Amniotic epithelial cell (primary cell): ENCODE measurements at places on chromosomes 7 and 10.

GRCh38 chr10:126270111-126270510, 118.2 kb downstream of the ADAM12 start:
- DNase-seq: peak; percentile 95

GRCh38 chr7:117803476-117803875, 69.8 kb downstream of the CTTNBP2 start:
- no peak for DNase-seq

- DNase-seq: no peak
Measured at GRCh38 chr7:140723006-140723405, 26.5 kb downstream of the NDUFB2 start.

GRCh38 chr7:116354546-116355423, 144.4 kb downstream of the TES start:
- peak; percentile 100 for DNase-seq

GRCh38 chr10:50610368-50610767, 13.4 kb downstream of the SGMS1 start:
- no peak for DNase-seq

- DNase-seq: peak; percentile 31
Measured at GRCh38 chr7:154960063-154960790, 42.7 kb downstream of the PAXIP1 start.

DNA sequence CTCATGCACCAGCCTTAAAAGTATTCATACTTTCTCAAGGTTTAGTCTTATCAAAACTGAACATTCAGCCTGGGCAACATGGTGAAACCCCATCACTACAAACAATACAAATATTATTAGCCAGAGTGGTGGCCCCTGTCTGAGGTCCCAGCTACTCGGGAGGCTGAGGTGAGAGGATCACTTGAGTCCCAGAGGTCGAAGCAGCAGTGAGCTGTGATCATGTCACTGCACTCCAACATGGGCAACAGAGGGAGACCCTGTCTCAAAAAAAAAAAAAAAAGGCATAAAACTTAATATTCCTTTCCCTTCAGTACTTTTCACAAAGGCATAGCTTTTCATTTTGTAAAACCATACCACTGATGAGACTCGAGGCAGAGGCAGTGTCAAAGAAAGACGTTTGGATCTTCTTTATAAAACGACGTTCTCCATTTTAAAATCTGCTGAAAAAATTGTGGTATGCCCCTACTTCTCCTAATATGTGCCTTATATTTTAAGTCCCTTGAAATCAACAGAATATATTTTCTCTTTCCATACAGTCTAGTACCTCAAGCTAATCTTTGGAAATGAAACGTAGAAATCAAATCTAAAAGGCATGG, 1.9 kb downstream of the NSUN6 start:
- DNase-seq: no peak

GRCh38 chr10:63268149-63268797, 135.1 kb downstream of the NRBF2 start:
- DNase-seq: peak; percentile 51

GRCh38 chr10:126163506-126163905, 224.8 kb downstream of the ADAM12 start:
- DNase-seq: no peak

- peak; percentile 79 for DNase-seq
Measured at GRCh38 chr7:74355091-74355490, 65.9 kb downstream of the CLIP2 start.

GRCh38 chr10:48476279-48476982, 128.4 kb downstream of the ARHGAP22 start:
- DNase-seq: no peak

GRCh38 chr10:42830237-42830636, 47.6 kb downstream of the BMS1 start:
- DNase-seq: no peak

DNA sequence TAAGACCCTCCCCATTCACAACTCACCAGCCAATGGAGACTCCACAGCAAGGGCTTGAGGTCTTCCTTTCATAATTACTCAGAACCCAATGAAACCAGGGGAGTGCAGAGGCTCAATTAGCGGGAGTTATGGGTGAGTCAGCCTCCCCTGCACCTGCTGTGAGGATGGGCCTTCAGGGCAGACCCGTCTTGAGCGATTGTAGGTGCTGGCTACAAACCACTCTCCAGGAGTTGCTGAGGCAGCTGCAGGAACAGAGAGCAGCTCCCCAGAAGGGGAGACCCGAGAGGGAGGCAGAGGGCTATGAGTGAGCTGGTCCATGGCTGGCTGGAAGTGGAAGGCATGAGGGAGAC, 58.5 kb upstream of the SORCS3 start:
- no peak for DNase-seq

DNA sequence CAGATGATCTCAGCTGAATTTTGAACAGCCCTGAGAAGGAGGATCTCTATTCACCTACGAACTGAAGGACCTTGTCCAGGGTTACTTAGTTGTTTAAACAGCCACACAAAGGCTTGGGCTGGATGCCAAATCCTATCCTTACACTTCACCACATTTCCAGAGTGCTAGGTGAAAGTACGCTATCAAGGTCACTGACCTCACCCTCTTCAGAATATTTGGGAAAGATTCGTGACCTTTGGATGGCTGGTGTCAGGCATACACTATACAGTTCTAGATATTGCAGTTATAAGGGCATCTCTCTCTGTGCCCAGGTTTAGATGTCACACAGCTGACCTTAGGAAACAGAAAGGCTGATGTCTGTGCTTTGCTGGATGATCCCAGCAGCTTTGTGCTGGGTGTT, 61.2 kb upstream of the ABLIM1 start:
- no peak for DNase-seq

DNA sequence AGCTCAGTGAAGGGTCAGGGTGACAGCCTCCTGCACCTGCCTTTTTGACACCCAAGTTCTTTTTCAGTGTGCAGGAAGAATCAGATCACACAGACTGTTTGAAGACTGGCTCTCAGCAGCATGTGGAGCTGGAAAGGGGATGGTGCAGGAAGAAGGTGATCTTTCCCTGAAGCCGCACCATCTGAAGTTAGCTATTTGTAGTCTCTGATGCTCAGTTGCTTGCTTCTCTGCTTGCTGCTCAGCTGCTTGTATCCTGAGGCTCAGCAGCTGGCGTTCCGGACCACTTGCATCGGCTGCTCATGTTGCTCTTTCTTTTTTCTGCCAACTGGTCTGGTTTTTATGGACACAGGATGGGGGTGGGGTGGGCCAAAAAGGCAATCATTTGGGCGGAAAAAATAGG, 15.8 kb upstream of the DNMBP start:
- DNase-seq: no peak

DNA sequence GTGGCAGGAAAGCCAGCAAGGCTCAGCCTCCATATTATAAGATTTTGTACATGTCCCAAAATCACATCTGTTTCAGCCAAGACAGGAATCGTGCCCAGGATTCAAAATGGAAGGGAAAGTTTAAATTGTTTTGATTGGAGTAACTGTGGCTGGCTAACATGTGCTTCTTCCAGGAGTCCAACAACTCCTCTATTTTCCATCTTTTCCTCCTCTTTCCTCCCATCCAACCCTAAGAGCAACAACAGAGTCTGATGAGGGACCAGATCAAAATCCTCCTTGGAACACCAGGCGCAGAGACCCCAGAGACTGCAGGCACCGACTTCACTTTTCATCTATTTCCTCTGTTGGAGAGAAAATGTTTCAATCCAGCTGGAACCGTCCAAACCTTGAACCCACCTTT, 36.0 kb upstream of the SVIL start:
- DNase-seq: no peak

DNA sequence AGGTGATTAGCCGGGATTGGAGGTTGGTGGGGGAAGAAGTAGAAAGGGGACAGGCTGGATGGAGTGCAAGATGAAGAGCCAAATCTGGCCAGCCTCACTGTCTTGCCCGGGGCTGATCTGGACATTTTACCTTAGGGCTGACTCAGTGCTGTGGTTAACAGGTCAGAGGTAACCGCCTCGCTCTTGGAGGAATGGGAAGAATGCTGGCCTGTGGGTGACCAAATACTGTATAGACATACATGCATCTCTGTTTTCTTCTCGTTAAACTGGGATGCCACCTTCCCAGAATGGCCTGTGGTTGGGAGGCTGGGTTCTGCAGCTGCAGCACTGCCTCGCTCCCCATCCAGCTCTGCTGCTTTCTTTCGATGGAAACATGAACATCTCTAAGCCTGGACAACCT, 120.0 kb downstream of the SEC23IP start:
- DNase-seq: peak; percentile 3

DNA sequence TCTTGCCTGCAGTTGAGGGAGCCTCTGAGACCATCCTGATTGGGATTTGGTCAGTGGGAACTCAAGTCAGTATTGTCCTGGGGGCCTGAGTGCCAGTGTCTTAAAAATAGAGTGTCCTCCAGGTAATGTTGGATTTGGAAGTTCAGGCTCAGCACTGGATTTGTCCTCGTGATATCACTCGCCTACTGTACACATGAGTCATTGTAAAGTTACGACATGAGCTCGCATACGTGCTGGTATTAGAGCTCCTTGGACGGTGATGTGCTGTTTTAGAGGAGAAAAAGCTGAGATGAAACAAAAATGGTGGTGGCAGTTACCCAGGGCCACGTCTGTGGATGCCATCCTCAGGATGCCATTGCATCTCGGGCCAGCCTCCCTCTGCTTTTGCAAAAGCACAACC, 78.2 kb downstream of the MGMT start:
- peak; percentile 74 for DNase-seq

DNA sequence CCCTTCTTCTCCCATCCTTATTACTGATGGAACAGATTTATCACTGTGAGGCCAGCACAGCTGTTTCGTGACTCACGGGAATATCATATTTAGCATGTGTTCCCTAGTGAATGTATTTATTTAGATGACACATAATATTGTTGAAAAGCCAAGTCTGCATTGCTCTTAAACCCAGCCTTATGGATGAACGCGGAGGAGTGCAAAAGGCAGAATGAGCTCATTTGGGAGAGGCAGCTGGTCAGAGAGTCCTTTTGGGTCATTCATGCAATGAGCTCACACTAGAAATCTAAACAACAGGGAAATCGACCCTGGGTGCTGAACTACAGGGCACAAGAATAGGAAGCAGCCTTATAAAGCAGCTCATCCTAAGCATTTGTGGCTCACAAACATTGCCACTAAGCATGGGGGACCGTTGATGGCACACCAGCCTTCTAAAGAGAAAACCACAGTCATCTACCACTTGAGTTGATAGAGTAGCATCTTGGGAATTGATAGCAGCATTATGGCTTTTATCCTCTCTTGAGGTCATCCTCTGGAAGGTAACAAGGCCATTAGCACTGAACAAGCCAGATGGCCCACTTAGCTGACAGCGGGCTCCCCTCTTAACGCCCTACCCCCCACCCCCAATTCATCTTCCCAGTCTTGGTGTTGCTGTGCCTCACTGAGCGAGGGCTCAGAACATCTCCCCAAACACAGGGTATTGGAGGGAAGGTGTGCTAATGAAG, 32.9 kb upstream of the SDK1 start:
- peak; percentile 96 for DNase-seq

DNA sequence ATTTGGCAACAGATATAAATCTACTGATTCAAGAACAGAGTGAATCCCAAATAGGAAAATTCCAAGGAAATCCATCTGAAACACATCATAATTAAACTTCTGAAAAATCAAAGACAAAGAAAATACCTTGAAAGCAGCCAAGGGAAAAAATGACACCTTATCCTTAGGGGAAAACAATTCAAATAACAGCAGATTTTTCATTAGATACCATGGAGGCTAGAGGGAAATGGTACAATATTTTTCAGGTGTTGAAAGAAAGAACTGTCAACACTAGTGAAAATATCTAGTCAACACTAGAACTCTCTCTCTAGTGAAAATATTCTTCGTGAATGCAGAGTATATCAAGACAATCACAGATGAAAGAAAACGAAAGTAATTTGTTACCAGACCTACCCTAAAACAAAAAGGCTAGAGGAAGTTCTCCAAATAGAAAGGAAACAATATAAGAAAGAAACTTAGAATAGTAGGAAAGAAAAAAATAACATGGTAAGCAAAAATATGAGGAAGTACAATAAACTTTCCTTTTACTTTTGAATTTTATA, 5.7 kb upstream of the FAM241B start:
- no peak for DNase-seq

GRCh38 chr10:23031318-23031717, 64.1 kb upstream of the MSRB2 start:
- no peak for DNase-seq

DNA sequence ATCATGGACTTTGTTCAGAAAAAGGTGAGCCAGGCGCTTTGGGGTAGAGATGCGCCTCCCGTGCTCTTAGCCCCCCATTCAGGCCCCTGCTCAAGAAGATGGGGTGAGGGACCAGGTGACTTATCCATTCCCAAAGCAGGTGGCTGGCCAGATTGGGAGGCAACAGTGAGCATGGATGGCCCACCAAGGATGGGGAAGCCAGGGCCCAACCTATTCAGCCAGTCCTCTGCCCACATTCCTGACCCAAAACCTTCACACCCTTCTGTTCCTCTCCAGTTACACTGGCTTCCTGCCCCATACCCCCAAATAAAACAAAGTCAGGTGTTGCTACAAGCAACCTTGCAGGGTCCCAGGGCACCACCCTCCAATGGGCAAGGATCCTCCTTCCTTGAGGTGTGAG, 44.4 kb downstream of the TSPAN15 start:
- no peak for DNase-seq

DNA sequence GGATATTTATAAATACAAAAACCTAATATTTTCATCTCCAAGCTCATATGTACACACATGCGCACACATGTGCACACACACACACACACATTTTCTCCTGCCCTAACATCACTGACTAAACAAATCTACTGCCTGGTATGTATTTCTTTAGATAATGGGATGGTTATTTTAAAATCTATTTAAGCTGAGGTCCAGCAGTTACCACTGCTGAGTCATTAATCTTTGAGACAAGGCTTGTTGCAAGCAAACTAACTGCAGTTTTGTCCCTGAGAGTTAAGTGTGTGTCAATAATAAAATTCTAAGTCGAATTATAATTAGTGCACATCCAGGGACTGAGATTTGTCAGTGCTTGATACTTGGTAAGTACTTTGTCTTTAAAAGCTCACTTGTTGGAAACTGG, 135.1 kb downstream of the VPS50 start:
- no peak for DNase-seq

GRCh38 chr10:17418249-17418648, 36.1 kb downstream of the ST8SIA6 start:
- no peak for DNase-seq
